T-helper 9 cell (primary cell): ENCODE measurements at places on chromosomes 11 and 22.

- DNase-seq: no peak
Observed at GRCh38 chr11:101862391-101863233, 52.2 kb upstream of the CEP126 start.

DNA sequence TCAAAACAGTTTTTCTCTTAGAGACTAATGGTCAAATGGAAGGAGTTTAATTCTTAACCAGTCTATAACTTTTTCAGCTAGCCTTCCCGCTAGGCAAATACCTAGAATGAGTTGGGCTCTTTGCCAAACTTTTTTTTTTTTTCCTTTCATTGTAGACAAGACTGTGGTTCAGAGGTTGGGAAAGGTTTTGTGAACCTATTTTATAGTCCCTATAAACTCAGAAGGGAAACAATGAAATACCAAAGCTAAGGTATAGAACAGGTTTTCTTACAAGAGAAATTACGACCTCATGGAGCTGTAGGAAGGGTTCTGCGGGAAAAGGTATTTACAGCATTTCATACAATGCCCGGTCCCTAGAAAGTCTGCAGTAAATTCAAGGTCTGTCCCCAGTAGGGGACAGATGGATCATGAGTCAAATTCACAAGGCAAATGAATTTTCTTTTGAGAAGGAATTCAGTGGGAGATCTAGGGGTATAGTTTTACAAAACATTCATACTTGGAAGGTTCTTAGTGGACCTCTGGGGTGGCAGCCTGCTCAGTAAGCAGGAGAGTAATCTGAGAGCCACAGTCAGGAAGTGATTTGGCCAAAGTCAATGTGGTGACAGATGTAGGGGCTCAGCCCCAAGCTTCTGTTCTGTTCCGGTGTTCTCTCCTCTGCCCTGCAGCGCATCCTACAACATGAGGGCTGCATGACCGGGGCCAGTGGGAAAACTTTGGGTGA is 146.8 kb downstream of the DBX1 start:
- DNase-seq: no peak

- DNase-seq: no peak
Observed at GRCh38 chr11:1752907-1753228, 2.5 kb upstream of the IFITM10 start.

DNA sequence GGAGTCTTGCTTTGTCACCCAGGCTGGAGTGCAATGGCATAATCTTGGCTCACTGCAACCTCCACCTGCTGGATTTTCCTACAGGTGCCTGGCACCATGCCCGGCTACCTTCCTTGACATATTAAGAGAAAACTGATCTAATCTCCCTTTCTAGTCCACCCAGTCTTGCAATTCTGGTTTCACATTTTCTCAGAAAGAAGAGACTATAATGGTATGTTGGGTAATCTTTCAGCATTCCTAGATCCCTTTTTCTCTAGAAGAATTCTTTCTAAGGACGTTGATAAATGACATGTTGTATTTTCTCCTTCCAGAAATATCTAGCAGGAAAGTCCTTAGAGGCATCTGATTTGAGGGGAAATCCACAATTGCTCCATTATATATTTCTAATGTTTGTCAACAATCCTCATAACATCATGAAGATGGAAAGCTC is 10.4 kb upstream of the HSPA8 start:
- DNase-seq: no peak

DNA sequence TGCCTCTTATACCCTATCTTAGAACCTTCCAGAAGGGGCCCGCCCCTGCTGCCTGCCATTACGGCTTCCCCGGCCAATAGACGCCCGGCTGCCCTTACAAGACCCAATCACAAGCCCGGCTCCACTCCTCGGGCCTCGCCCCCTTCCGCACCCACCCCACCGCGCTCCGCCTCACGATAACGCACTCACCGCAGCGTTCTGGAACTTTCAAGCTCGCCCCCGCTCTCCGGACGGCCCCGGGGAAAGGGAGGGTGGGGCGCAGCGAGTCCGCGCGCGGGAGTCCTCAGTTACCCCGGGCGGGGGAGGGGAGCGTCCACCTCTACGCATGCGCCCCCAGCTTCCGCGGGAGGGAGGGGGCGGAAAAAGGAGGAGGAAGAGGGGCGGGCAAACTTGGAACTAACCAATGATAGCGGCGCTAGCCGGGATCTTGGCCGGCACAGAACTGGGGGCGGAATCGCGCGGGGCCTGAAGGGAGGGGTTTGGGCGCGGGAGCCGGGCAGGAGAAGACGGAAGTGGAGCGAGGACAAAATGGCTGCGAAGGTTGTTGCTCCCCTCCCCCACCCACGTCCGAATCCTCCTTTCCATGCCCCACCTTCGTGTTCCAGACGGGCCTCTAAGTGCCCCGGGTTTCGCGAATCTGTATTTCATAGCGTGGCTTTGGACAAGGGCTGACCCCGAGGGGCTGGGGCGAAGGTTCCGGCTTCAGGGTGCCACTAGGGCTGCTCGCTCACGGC is 389 bp upstream of the HSPA8 start:
- peak; percentile 97 for DNase-seq

GRCh38 chr11:82738091-82738490 is 4.4 kb upstream of the FAM181B start:
- DNase-seq: no peak

DNA sequence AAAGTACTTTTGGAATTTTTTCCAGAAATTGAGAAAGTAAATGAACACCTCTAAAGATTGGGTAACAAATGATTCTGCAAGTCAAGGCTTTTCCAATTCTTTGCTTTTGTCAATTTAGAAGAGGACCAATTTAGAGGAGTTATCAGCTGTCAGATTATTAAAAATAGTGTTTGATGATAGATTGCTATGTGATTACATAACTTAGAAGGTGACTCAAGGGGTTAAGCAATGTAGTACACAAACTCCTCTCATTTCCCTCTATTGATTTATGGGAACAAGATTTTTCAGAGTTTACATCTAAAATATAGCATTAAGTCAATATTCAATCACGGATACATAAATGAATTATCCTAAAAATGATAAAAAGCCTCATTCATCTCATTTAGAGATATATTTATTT is 70.3 kb downstream of the INSC start:
- DNase-seq: no peak

DNA sequence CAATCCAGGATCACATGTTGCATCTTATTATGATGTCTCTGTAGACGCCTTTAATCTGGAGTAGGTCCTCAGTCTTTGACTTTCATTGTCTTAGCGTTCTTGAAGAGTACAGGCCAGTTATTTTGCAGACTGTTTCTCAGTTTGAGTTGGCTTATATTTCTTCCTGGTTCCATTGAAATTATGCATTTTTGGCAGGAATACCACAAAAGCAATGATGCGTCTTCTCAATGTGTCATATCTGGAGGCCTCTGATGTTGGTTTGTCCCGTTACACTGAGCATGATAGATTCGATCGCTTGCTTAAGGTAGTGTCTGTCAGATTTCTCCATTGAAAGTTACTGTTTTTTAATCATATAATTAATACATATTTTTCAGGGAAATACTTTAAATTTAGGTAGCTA is 30.6 kb downstream of the TECTA start:
- DNase-seq: no peak

GRCh38 chr11:46295312-46296058 is 18.0 kb downstream of the CREB3L1 start:
- DNase-seq: peak; percentile 62

GRCh38 chr11:64459609-64460008 is 100.6 kb downstream of the RPS6KA4 start:
- DNase-seq: no peak

DNA sequence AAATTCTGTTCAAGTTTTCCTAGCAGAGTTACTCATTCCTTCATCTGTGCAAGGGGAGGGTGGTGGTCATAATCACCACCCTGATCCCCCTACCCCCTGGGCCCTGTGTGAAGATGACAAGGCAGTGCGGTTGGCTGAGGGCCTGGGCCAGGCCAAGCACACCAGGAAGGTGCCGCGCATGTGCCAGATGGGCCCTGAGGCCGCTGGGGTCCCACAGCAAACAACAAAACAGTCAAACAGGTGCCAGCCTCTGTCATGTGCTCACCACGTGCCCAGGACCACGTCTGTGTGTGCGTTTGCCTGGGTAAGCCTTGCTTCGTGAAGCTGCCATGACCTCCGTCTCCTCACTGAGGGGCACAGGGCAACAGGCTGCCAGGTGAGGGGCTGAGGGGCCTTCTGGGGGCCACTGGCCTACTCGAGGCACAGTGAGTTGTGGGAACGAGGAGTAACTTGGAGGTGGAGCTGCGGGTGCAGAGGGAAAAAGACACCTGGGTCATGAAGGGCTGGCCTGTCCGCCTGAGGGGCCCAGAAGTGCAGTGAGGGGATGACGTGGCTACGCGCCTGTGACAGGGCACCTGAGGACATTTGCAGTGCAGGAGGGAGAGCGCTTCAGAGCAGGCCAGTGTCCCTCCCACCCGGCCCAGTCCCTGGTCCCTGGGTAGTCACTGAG is 25.8 kb downstream of the RSPH14 start:
- DNase-seq: no peak

DNA sequence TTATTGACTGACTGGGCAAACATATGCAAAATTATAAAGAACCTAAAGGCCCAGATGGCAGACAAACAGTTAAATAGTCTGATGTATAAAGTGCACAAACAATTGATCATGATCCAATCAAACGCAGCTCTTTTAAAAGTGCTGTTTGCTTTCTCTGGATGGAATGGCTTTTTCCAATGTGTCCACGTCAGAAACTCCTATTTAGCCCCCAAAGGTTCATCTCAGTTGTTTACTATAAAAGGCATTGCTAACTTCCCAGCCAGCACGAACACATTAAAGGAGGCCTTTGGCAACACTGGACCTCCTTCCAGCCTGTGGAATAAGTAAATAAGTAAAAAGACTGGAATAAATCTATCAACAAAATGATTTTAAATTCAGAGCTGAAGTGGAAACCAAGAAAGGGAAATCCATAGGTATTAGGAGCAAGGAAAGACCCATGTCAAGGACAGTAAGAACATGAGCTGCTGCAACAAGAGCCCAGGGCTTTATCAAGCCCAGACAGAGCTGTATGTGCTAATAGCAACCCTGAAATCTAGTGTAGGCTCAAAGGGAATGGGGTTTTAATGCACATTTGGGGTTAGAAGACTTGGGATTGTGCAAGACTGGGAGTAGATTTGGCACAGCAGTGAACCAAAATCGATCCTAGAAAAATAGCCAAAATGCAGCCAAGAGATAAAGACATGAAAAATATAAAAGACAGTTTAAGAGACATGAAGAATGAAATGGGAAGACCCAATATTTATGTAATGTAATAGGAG is 105.4 kb downstream of the EFCAB6 start:
- no peak for DNase-seq

DNA sequence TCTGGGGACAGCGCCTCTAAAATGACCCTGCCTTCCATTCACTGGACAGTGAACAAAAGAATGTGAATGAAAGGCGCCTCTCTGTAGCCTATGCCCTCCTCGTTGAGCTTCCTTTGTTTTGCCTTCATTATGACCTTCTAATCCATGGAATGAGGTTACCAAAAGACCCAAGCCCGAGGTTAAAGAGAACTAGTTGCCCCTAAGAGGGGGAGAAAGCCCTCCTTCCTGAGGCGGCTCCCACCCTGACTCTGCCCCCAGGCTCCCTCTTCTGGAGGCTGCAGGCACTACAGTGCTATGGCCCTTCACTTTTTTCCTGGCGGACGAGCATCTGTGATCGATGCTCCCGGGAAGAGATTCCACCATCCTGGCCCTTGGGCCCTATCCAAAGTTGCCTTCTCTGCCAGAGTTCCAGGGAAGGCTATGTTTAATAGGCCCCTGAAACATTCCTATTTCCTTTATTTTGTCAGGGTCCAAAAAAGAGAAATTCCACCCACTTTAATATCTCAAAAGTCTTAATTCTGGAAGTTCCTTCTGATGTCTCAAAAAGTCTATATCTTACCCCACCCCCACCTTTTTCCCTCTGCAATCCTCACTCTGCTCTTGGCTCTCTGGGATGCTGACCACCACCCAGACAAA is 147.3 kb downstream of the FEZ1 start:
- peak; percentile 9 for DNase-seq

- DNase-seq: no peak
Observed at GRCh38 chr11:96152623-96153022, 190.4 kb downstream of the MAML2 start.

DNA sequence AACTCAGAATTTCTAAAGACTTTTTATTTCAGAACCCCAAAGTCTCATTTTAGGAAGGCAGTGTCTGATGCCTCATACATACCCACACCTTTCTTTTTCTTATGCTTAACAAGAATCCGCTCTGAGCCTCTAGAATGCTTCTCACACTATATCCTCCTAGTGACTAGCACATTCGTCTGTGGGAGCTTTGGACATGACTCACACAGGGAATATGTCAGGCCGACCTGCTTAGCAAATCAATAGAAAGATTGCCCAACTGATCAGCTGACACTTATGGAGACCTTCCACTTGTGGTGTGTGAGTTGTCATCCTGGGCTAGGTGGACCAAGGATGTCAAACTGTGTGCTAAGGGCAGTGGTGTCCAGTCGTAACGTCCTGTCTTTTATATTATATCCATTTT is 129.9 kb upstream of the TTC12 start:
- DNase-seq: no peak

DNA sequence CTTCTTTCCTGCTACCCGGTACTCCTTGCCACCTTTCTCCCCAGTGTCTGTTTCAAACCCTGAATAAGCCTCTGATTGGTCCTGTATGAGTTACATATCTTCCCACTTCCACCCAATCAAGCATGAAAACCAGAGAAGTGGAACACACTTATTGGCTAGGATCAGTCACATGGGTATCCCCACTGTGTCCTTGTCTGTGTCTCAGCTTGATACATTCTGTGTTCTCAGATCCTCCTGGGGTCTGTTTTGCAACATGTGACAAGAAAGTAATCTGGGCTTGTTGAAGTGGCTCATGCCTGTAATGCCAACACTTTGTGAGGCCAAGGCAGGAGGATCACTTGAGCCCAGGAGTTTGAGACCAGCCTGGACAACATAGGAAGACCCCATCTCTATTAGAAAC is 23.9 kb downstream of the MCHR1 start:
- DNase-seq: no peak

DNA sequence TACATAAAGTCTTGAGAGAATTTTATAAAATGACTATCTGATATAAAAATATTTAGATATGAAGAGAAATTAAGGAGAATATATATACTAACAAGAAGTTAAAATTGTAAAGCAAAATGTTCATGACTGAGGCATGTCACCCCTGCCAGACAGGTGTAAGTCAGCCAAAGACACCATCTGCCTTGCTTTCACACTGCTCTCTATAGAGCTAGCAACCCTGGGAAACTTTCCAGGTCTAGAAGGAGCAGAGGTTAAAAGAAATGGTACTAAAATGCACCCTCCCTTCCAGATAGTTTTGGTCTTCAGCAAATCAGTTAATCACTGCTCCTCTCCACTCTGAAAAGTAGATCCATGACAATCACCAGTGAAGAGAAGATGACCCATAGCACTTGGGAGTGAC is 16.5 kb downstream of the PPP2R1B start:
- no peak for DNase-seq

GRCh38 chr11:125247431-125247830 is 82.9 kb downstream of the PKNOX2 start:
- DNase-seq: no peak

- DNase-seq: no peak
Observed at GRCh38 chr11:107827041-107827440, 31.5 kb downstream of the SLC35F2 start.

DNA sequence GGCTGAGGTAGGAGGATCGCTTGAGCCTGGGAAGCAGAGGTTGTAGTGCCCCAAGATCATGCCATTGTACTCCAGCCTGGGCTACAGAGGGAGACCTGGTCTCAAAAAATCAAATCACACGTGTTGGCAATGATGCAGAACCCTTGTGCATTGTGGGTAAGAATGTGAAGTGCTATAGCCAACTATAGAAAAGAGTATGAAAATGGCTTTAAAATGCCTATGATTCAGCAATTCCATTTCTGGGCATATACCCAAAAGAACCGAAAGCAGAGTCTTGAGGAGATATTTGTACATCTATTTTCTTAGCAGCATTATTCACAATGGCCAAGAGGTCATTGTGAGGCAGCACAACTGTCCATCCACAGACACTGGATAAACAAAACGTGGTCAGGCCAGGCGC is 2.6 kb upstream of the FADS3 start:
- no peak for DNase-seq
